ENCODE measurements at places on chromosomes 11 and 22.
A peak's percentile ranks its signal among the peaks of the same experiment; 100 is the strongest.

GRCh38 chr22:48367731-48368130 is 1459.9 kb downstream of the BRD1 start:
- no peak for DNase-seq

GRCh38 chr11:28690746-28691145 is 582.6 kb downstream of the METTL15 start:
- no peak for DNase-seq

GRCh38 chr11:43984519-43985385 is 42.3 kb downstream of the C11orf96 start:
- no peak for DNase-seq

- no peak for DNase-seq
Measured at GRCh38 chr22:41015003-41015402, 63.8 kb downstream of the RBX1 start.

GRCh38 chr22:43090130-43090789 is 1.1 kb upstream of the TTLL1 start:
- DNase-seq = no peak

GRCh38 chr22:33112580-33112979 is 54.4 kb upstream of the SYN3 start:
- DNase-seq = no peak

DNA sequence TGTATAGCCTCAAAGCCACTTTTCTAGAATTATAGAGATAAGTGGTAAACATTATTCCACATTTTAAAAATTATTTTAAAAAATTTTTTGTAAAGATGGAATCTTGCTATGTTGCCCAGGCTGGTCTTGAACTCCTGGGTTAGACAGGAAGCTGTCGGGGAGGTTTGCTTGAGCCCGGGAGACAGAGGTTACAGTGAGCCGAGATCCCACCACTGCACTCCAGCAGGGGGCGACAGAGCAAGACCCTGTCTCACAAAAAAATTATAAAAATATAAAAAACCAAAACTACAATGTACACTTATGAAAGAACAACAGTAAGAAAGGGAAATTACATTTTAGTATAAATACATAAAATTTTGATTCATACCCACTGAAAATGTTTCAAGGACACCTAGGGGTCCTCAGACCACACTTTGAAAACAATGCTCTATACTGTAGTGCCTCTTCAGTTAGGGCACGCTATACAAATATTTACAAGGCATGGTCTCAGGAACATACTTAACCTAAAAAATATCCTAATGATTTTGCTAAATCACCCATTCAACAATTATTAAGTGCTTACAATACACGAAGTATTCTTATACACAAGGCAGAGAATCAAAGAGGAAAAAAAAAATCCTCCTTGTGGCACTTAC is 111.2 kb downstream of the MRTFA start:
- no peak for DNase-seq

- DNase-seq = no peak
Measured at GRCh38 chr11:81970886-81971285, 762.8 kb downstream of the FAM181B start.

GRCh38 chr11:45163956-45164575 is 17.6 kb downstream of the PRDM11 start:
- no peak for DNase-seq

DNA sequence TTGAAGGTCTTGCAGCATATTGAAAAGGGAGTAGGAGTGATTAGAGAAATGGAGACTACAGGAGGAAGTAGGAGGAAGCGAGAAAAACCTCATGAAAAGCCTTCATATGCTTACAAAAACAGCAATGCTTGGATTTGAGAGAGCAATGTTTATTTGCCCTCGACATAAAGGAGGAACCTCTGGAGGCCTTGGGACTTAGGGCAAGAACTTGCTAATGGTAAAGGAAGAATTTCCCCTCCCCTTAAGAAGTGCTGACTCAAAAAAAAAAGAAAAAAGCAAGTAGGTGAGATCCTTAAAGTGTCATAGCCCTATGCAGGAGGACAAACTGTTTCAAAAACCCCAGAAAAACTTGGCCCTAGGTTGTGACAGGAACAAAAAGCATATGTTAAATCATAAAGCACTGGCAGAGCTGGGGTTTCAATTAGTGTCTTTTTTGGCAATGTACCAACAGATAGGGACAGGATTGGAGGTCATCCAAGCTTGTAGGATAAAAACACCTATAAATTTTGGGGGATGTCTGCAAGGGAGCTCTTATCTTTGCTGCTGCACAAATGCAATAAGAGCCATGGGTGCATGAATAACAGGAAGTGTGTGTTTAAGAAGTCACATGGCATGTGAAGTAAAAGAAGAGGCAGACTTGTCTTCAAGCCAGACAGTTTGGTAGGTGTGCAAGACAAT is 4.9 kb downstream of the GLYAT start:
- no peak for DNase-seq

- no peak for DNase-seq
Measured at GRCh38 chr11:42526426-42526825, 785.4 kb upstream of the API5 start.

- no peak for DNase-seq
Measured at GRCh38 chr11:44138980-44139379, 43.5 kb downstream of the EXT2 start.

DNA sequence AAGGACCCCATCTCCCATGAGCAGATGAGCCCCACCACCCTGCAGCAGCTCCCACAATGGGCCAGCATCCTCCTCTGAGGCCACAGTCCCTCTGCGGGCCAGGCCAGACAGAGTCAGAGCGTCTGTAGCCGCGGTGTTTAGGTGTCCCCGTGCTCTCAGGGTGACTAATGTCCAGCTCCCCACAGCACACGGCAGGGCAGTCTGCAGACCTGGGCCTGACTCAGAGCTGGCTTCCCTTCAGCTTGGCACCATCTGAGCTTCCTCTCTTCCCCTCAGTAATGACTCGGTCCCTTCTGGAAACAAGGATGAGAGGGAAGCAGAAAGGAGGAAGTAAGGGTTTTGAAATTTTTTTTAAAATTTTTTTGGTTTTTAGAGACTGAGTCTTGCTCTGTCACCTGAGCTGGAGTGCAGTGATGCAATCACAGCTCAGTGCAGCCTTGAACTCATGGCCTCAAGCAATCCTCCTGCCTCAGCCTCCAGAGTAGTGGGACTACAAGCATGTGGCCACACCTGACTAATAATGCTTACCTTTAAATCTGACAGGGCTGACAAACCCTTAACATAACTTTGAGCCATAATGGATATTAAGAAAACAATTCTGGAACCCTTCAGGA is 28.5 kb downstream of the LRRC74B start:
- DNase-seq = peak; percentile 22

- peak; percentile 44 for DNase-seq
Measured at GRCh38 chr22:34800260-34800980, 265.5 kb upstream of the ISX start.

GRCh38 chr11:116614306-116615210 is 158.2 kb downstream of the BUD13 start:
- DNase-seq = no peak

GRCh38 chr11:45393334-45393733 is 107.2 kb upstream of the SYT13 start:
- no peak for DNase-seq

- no peak for DNase-seq
Measured at GRCh38 chr11:95299078-95299679, 68.2 kb upstream of the SESN3 start.

- DNase-seq = no peak
Measured at GRCh38 chr22:26124991-26125725, 44.1 kb upstream of the SEZ6L start.

GRCh38 chr11:1017269-1018005 is 19.1 kb downstream of the MUC6 start:
- no peak for DNase-seq
